ENCODE measurements at places on chromosomes 6 and 20. TPM values are rescaled to one million over a fixed set of nuclear protein-coding genes. Genes with fewer than 3 reads are reported as not detected.

- H3K27ac ChIP-seq, result peak overlapping the region; percentile 95
- H3K27me3 ChIP-seq, result peaks cover 69% of the 10 kb centered on the region
- peaks cover 18% of the 10 kb centered on the region for H3K4me1 ChIP-seq
- H3K36me3 ChIP-seq, result no peaks in the 10 kb centered on the region
- peak overlapping the region; percentile 60 for H3K4me3 ChIP-seq
These were observed 489 bp downstream of the TBX18 start for GRCh38 chr6:84763886-84764331.

GRCh38 chr20:13355411-13355810 is 134.3 kb downstream of the ISM1 start:
- H3K27me3 ChIP-seq, result no peaks in the 10 kb centered on the region
- H3K36me3 ChIP-seq, result no peaks in the 10 kb centered on the region
- peaks cover 2% of the 10 kb centered on the region for H3K4me1 ChIP-seq

DNA sequence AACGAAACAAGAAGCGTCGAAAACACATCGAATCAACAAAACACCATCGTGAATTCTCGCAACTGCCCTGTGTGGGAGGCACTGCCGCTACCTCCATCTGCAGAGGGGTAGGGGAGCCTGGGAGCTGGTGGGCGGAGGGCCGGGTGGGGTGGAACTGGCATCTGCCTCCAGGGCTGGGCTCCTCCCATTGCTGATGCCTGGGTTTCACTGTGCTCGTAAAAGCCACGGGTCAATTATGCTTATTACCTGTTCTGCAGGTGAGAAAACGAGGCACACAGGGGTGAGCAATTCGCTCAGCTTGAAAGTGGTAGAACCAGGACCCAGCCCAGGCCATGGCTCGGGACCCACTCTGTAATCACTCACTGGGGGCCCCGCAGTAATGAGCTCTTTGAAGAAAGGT is 16.5 kb upstream of the SULF2 start:
- no peak overlapping the region for H3K4me3 ChIP-seq
- no peak overlapping the region for H3K27ac ChIP-seq
- no peak for DNase-seq
- peaks cover 13% of the 10 kb centered on the region for H3K27me3 ChIP-seq

Gene IDH3B
- 94.8 TPM for polyA plus RNA-seq

DNA sequence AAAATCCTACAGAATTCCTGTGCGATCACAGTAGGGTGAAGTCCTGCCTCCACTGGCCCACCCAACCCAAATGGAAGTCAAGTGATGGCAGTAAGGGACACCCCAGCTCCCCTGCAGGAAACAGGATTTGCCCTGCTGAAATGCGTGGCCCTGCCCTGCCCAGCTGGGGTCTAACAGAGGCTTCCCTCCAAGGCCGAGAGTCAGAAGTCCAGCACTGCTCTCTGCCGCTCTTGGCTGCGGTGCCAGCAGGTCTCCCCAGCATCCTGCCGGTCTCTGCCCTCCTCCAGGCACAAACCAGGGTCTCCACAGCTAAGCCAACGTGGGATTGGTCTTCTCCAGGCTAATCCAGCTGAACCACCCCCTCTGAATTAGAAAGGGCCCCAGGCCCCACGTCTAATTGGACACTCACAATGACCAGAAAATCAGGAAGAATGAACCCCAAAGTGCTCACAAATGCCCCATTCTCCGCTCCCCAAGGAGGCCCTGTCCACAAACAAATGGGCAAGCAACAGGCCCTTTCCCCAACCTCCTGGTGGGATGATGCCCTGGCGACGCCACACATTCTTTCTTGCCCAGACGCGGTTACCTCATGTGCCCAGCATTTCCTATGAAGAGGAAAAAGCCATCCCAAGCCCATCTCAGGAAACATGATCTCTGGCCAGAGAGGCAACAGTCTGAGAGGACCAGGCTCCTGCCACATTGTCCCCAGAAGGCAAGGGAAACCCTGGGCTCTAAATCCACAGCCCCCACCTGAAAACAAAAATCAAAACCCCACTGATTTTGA is 117.2 kb downstream of the BANF2 start:
- peak; percentile 35 for DNase-seq
- peaks cover 5% of the 10 kb centered on the region for H3K4me1 ChIP-seq
- no peak overlapping the region for H3K4me3 ChIP-seq
- H3K36me3 ChIP-seq, result no peaks in the 10 kb centered on the region
- H3K27ac ChIP-seq, result no peak overlapping the region
- no peaks in the 10 kb centered on the region for H3K27me3 ChIP-seq

DNA sequence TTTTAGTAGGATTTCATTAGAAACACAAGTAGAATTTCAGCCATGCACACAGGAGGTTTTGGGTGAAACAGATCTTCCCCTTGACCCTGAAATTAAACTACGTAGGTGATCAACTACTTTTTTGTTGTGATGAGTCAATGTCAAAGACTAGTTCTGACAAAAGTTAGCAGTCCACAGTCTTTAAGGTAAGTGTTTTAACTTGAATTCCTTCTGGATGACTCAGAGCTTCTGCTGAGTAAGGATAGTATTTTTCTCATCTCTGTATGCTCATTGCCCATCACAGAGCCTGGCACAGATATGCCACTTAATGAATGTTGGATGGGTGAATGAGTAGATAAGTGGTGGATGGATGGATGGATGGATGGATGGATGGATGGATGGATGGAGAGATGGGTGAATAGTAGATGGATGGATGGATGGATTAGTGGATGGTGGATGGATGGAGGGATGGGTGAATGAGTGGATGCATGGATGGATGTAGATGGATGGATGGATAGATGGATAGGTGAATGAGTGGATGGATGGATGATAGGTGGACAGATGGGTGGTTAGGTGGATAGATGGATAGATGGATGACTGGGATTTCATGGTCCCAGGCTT is 165.3 kb downstream of the ZMYND8 start:
- no peaks in the 10 kb centered on the region for H3K36me3 ChIP-seq
- H3K27ac ChIP-seq, result no peak overlapping the region
- no peaks in the 10 kb centered on the region for H3K4me1 ChIP-seq
- H3K4me3 ChIP-seq, result no peak overlapping the region

GRCh38 chr6:106530026-106530425 is 99.3 kb downstream of the RTN4IP1 start:
- no peaks in the 10 kb centered on the region for H3K4me1 ChIP-seq
- no peak overlapping the region for H3K27ac ChIP-seq
- H3K4me3 ChIP-seq, result no peak overlapping the region
- no peak for DNase-seq

GRCh38 chr6:112233847-112234246 is 20.5 kb downstream of the LAMA4 start:
- H3K4me3 ChIP-seq, result no peak overlapping the region
- peak; percentile 82 for DNase-seq
- H3K27ac ChIP-seq, result peak overlapping the region; percentile 93
- peaks cover 6% of the 10 kb centered on the region for H3K36me3 ChIP-seq
- H3K4me1 ChIP-seq, result peaks cover 32% of the 10 kb centered on the region

Data from muscle of leg (tissue), 16 donors.